H7 (cell line): ENCODE measurements at places on chromosomes 6 and 20.

GRCh38 chr20:46131396-46131795, 13.3 kb downstream of the CD40 start:
- no peak for DNase-seq

- DNase-seq = no peak
Observed at GRCh38 chr20:44955270-44955669, 4.9 kb downstream of the TOMM34 start.

DNA sequence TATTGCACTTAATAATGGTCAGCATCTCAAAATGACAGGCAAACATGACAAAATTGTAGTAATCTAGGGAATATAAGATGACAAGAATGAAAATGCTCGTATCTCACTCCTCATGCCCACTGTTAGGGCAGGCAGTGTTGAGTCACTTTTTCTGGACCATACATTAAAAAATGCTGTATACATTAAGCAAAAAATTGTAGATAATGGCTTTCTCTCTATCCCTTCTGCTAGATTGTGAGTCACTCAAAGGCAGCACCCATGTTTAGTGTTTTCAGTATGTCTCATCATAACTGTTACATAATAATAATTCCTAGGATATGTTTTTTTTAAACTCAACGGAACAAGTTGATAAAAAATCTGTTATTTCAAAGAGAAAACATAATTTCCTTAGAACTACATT, 199.3 kb downstream of the TENT5A start:
- no peak for DNase-seq

- DNase-seq = no peak
Observed at GRCh38 chr6:11224966-11225463, 7.5 kb downstream of the NEDD9 start.

- peak; percentile 73 for DNase-seq
Observed at GRCh38 chr20:17681726-17682102, 328 bp downstream of the RRBP1 start.

DNA sequence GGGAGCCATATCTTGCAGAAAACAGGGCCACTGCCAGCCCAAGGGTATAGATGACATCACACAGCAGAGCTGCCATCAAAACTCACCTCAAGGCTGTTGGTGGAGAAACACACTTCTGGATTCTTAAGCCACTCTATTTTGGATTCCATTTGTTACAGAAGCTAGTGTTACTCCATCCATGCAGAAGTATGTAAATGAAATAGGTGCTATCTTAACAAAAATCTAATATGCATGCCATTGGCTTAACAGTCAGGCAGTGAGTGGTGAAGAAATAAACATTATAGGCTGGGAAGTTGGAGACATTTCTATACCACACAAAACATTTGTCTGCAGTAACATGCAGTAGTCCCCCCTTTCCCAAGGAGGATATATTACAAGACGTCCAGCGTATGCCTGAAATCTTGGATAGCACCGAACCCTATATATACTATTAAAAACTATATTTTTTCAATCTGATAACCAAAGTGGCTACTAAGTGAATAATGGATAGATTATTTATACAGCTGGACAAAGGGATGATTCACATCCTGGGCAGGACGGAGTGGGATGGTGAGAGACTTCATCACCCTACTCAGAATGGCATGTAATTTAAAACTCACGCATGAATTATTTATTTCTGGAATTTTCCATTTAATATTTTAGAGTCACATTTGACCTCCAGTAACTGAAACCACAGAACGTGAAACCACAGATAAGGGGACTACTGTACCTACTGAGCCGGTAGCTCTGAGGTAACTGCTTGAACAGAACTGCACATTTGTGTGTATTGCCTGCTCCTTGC, 160.0 kb upstream of the PLN start:
- no peak for DNase-seq

GRCh38 chr20:63042448-63043071, 35.8 kb upstream of the BHLHE23 start:
- DNase-seq = peak; percentile 57

DNA sequence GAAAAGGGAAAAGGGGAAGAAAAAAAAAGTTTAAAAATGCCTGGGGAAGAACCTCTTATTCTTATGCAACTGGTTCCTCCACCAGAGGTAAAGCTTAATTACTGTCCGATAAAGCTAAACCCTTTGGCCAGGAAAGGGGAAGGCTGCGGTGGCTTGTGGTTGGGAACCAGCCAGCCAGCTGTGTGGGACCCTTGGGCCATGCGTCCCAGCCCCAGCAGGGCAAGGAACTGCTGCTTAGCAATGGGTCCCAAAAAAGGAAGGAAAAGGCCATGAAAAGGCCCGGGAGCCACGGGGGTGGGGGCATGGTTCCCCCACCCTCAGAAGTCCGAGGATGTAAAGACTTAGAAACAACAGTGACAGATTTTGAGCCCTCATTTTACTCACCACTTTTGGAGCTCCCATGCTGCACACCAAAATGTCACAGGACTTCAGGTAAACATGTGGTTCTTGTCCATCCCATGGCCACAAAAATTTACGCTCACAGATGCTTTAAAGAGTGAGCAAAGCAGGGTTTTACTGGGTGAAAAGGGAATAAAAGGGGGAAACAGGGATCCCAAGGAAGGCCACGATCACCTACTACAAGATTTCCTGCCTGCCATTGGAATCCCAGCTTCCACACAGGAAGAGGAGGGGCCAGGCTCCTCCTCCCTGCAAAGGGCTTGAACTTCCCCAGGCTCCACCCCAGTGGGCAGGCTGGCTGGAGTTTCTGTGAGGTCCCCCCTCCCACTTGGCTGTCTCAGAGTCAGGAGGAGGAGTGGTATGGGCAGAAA, 1234.7 kb upstream of the GJE1 start:
- no peak for DNase-seq

DNA sequence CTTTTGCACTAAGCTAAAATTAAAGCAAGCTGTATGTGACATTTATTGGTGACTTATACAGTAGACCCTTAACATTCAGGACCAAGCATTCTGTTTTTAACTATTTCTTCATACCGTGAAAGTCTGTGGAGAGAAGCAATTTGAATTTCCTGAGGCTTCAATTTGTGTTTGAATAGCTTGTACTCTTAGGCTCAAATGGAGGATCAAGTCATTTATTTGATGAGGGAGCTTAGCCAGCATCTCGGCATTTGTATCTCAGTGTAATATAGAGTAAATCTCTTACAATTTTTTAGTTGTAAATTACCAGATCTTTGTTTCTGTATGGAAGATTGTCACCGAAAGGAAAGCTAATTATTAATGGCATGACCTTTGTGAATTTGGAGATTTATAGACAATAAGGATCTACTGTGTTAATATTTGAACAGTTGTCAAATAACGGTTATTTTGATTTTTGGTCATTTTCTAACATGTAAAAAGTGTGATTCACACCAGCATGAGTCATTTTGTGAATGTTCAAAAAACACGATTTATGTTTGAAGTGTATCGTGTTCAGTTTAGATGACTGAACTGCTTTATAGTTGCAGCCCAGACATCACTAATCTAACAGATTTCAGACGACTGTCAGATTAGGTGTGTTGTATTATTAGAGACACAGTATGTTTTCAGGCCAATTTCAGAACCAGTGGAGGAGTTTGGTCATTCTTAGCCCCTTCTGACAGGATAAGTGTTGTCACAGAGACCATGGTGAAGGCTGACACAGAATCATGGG, 332.9 kb downstream of the CDKAL1 start:
- DNase-seq = no peak

- no peak for DNase-seq
Observed at GRCh38 chr6:46437671-46438221, 53.5 kb downstream of the RCAN2 start.

- DNase-seq = no peak
Observed at GRCh38 chr20:59603176-59603575, 1.2 kb upstream of the PHACTR3 start.

GRCh38 chr6:50076431-50076830, 26.7 kb upstream of the DEFB112 start:
- no peak for DNase-seq

- no peak for DNase-seq
Observed at GRCh38 chr6:7914991-7915789, 4.6 kb upstream of the TXNDC5 start.

- no peak for DNase-seq
Observed at GRCh38 chr6:2184700-2185455, 60.5 kb downstream of the GMDS start.

- no peak for DNase-seq
Observed at GRCh38 chr6:89842228-89842627, 12.5 kb downstream of the CASP8AP2 start.

DNA sequence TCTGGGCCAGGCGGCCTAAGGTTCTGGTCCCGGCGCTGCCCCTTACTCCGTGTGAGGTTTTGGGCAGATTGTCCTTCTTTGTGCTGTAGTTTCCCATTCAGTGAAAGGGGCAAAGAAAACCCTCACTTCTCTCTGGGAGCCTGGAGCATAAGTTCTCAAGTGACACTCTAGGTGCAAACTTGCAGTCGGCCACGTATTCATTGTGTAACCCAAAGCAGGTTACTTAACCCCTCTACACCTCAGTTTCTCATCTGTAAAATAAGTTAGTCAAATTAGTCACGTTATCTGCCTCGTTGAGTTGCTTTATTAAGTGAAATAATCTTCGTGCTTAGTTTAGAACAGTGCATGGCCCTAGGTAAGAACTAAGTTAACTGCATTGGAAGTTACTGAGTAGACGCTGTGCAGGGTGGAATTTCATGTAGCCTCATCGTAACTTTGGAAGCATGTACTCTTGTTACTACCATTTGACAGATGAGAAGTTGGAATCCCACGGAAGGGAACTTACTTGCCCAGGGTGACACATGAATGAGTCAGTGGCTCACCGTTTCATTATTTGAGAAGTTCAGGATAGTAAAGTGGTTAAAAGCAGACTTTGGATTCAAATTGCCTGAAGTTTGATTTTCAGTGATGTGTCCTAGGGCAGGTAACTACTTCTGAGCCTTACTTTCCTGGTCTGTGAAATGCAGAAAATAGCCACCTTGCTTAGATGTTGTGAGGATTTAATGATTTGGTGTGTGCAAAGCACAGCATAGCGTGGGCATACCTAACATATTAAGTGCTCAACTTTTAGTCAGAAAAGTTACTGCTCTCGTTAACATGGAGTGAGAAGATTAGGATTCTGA, 556 bp upstream of the MROH8 start:
- no peak for DNase-seq

GRCh38 chr20:17636523-17637412, 45.3 kb downstream of the RRBP1 start:
- peak; percentile 93 for DNase-seq

DNA sequence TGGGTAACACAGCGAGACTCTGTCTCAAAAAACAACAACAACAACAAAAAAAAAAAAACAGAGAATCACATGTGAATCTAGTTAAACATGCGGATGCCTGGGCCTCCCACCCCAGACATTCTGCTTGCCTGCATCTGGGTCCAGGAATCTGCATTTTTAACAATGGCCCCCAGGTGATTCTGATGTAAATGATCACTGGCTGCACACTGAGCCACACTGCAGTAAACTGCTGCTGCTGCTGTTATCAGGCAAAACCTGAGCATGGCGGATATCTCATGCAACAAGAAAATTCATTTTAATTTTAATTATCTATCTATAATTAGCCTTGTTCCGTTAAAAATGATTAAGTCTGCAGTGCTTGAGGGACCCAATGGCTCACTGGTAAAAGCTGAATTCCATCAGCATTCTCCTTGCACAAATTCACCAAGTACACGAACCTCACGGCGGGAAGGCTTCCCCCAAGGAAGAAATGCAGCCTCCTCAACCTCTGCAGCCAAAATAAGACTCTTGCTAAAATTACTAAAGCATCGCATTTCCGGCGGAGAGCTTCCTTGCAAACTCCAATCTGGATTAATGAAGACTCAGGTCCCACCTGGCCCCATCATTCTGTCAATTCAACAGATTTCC, 81.6 kb upstream of the SNX9 start:
- no peak for DNase-seq

- DNase-seq = no peak
Observed at GRCh38 chr6:79657238-79657637, 26.1 kb downstream of the SH3BGRL2 start.

DNA sequence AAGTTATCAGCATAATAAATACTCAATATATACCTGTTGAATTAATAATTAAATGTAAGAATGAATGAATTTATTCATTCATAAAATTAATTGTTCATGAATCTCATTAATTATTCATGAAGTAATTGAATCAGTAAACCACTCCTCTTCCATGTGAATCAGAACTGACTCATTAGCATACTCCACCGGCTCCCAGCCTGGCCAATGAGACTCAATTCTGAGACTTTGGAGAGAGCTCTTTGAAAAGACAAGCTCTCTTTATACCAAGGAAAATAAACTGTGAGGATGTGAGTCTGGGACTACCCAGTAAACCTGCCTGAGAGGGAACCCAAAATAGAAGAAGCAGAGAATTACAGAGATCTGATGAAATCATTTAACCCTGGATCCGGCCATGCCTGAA, 8.4 kb upstream of the SLC2A10 start:
- DNase-seq = no peak

- no peak for DNase-seq
Observed at GRCh38 chr20:53597521-53598120, 4.0 kb upstream of the ZNF217 start.

GRCh38 chr6:110363748-110364147, 5.6 kb upstream of the METTL24 start:
- no peak for DNase-seq

DNA sequence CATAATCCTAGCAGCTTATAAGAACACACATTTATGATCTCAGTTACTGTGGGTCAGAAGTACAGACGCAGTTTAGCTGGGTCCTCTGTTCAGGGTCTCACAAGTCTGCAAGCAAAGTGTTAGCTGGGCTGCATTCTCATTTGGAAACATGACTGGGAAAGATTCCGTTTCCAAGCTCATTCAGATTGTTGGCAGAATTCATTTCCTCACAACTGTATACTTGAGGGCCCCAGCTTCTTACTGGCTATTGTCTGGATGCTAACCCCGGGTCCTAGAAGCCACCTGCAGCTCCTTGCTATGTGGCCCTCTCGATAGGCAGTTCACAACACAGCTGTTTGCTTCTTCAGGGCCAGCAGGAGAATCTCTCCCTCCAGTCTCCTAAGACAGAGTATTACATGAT, 13.1 kb downstream of the TCP11 start:
- DNase-seq = no peak

GRCh38 chr6:169271877-169272216, 18.2 kb upstream of the THBS2 start:
- no peak for DNase-seq

- no peak for DNase-seq
Observed at GRCh38 chr20:61939691-61940360, 125.9 kb downstream of the TAF4 start.

- DNase-seq = no peak
Observed at GRCh38 chr6:110557199-110557598, 80.8 kb upstream of the SLC22A16 start.

GRCh38 chr6:169738976-169739529, 12.3 kb downstream of the DYNLT2 start:
- DNase-seq = no peak

DNA sequence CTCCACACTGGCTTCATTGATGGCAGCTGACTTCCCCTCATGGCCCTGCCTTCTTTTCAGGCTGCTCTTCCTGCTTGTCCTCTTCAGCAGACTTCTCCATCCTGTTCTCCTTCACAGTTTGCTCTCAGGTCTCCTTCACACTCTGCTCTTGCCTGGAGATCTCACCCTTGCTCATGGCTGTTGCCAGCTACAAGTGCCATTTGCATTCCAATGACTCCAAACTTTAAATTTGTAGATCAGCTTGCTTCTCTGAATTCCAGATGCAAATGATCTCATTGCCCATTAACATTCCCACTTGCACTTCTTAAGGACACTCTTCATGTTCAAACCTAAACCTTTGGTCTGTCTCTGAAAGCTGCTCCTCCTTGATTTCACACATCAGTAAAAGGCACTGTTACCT, 343.0 kb downstream of the QKI start:
- DNase-seq = no peak

- DNase-seq = no peak
Observed at GRCh38 chr6:317060-317447, 24.8 kb downstream of the DUSP22 start.
